ENCODE measurements at places on chromosomes 1 and 21. TPM values are rescaled to one million over a fixed set of nuclear protein-coding genes. Genes with fewer than 3 reads are reported as not detected.
A peak's percentile ranks its signal among the peaks of the same experiment; 100 is the strongest.

DNA sequence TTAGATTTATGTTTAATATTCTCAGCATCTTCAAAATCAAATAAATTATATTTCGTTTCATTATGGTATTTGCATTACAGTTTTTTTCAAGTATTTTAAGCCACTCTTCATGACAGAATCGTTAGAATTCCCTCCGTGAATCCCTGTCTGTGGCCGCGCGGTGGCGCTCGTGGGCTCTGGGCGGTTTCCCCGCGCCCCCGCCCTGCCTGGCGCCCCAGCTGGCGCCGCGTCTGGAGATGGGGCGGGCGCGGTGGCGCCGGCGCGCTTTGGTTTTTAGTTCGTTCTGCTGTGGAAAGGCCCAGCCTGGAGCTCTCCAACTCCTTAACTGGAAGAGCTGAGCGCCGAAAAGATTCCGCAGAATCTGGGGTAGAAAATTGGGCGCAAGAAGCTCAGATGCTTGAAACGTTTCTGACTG is 25.7 kb downstream of the PRMT2 start:
- DNase-seq: peak; percentile 55

The LHX4 gene
- 1.0 TPM for total RNA-seq

GRCh38 chr1:160367934-160368923 is 1.4 kb downstream of the NHLH1 start:
- DNase-seq: no peak

GRCh38 chr1:45622524-45623394 is 1.1 kb downstream of the CCDC17 start:
- no peak for DNase-seq

The NCF2 gene
- 123 TPM for total RNA-seq

GRCh38 chr1:174761335-174761734 is 238.4 kb upstream of the CACYBP start:
- DNase-seq: no peak

The UCK2 gene
- total RNA-seq: 9.2 TPM

The CHIA gene
- 2.6 TPM for total RNA-seq

The MAEL gene
- total RNA-seq: not detected

- no peak for DNase-seq
Measured at GRCh38 chr21:33608559-33608958, 20.1 kb upstream of the DONSON start.

- DNase-seq: no peak
Measured at GRCh38 chr1:92442351-92442750, 44.4 kb downstream of the GFI1 start.

The CLCA4 gene
- total RNA-seq: not detected

GRCh38 chr1:165452336-165453130 is 7.6 kb upstream of the RXRG start:
- no peak for DNase-seq

The EXO1 gene
- 2.0 TPM for total RNA-seq

DNA sequence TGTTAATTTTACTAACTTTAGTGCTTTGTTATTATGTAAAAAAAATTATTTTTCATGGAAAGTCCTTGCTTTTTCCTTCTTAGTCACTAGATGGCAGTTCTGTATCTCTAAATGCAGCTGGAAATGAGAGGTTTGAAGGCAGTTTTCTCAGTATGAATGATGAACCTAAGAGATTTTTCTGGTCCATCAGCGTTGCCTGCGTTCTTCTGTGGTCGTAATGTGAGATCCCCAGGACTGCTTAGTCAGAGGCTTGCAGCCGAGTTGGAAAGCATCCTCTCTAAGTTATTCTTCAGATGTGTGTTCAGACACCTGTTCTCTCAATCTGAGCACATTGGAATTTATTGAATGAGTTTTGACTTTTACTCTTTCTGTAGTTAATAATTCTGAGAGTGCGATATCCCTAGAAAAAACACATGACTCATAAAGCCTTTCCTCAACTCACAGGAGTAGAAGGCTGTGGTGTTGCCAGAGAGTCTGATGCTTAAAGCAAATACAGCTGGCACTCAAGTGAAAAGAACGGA is 99.3 kb downstream of the FMN2 start:
- DNase-seq: no peak

GRCh38 chr1:245453541-245453940 is 298.8 kb downstream of the KIF26B start:
- no peak for DNase-seq

DNA sequence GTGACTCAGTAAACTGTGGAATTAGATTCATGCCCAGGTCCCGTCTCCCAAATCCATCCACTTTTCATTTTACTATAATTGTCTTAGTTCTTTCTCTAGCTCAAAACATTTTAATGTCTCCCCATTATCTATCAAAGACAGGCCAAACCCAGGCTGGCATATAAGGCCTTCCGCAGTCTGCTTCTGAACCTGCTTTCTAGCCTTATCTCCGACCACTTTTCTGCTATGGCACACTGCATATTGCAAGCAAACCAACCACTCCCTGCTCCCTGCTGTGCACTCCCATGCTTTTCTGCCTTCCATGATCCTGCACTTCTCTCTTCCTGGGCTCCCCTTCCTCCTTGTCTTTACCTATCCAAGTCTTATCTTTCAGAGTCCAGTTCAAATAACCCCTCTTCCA is 17.3 kb upstream of the PIGM start:
- DNase-seq: no peak

GRCh38 chr1:198472997-198473396 is 67.5 kb downstream of the ATP6V1G3 start:
- no peak for DNase-seq

- peak; percentile 41 for DNase-seq
Measured at GRCh38 chr1:2000850-2001249, 2.7 kb downstream of the CFAP74 start.

GRCh38 chr1:47558601-47559593 is 121.1 kb downstream of the FOXD2 start:
- DNase-seq: no peak

The CCDC17 gene
- total RNA-seq: 50.3 TPM

The P3R3URF gene
- total RNA-seq: not detected

GRCh38 chr1:229920683-229921082 is 146.4 kb upstream of the GALNT2 start:
- DNase-seq: no peak

DNA sequence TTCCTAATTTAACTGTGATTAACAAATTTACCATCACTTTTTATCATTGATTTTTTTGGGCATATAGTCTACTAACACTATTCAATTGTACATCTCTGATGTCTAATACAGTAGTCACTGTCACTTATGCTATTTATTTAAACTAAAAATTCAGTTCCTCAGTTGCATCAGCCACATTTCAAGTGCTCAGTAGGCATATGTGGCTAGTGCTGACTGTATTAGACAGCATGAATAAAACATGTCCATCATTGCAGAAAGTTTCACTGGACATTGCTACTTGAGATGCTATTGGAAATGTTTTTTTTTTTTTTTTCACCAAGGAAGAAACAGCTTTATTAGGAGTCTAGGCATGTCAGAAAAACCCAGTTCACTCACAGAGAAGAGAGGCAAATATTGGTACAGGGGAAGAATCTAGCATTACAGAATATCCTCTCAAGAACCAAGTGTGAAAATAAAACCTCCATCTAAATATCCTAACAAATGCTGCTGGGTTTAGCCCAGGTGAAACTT is 108.1 kb upstream of the GNG4 start:
- DNase-seq: no peak

The LCE2B gene
- not detected for total RNA-seq

The SMG5 gene
- 78.5 TPM for total RNA-seq

GRCh38 chr1:226402739-226403165 is 5.1 kb downstream of the PARP1 start:
- DNase-seq: no peak

The EFNA4 gene
- total RNA-seq: 2.8 TPM

DNA sequence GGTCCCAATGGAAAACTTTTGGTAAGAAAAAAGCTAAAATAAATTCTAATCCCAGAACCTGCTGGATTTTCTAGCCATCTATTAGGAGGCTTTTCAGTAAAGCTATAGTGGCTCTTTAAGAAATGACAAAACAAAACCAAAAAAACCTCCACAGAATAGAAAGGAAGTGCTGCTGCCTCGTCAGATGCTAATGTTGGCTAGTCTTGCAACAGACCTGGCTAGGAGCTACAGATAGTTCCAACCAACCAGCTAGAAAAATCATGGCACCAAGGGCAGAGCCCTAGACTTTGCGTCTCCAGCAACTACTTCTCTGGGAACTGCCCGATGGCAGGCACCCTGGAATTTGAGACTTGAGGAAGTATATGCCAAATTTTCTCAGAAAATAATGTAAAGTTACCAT is 7.6 kb downstream of the CD101 start:
- peak; percentile 35 for DNase-seq
